Astrocyte (in vitro differentiated cells and primary cell): ENCODE measurements at places on chromosomes 5 and 9. TPM values are rescaled to one million over a fixed set of nuclear protein-coding genes. Genes with fewer than 3 reads are reported as not detected.

GRCh38 chr9:134055981-134056461 is 11.8 kb downstream of the BRD3 start:
- DNase-seq = peak; percentile 73

DNA sequence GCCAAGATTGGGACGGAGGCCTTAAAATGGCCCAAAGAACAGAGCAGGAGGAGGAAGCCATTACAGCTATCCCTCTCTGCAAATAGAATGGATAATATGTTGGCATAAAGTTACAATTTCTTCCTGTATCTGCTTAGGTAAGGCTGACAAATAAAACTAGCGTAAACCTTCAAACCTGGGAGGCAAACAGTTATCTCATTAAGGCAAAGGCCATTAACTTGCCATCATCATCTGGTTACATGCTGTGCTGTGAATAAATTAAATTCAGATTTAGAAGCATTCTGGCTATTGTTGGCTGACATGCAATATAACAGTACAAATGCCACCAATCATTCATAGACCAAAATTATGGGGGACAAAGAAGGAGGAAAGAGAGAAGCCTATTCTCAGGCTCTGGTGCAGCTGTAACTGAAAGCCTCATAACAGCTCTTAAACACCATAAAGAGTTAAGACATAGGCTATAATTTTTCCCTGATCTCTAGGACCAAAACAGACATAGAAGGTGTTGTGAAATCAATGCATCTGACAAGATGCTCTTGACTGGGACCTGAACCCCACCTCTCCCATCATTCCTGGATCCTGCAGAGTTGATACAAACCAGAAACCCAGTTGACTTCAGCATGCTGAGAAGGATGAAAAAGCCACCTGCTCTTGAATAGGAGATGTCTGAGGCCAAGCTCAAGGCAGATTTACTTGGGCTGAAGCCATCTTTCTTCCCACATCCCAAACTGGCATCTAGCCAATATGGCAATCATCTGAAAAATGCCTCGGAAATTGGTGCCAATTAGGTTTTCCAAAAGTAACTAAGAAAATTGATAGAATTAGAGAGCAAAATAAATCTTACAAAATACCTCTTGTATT is 62.5 kb downstream of the PLCXD3 start:
- no peak for DNase-seq

GRCh38 chr5:151139015-151139414 is 18.6 kb downstream of the ANXA6 start:
- DNase-seq = no peak

DNA sequence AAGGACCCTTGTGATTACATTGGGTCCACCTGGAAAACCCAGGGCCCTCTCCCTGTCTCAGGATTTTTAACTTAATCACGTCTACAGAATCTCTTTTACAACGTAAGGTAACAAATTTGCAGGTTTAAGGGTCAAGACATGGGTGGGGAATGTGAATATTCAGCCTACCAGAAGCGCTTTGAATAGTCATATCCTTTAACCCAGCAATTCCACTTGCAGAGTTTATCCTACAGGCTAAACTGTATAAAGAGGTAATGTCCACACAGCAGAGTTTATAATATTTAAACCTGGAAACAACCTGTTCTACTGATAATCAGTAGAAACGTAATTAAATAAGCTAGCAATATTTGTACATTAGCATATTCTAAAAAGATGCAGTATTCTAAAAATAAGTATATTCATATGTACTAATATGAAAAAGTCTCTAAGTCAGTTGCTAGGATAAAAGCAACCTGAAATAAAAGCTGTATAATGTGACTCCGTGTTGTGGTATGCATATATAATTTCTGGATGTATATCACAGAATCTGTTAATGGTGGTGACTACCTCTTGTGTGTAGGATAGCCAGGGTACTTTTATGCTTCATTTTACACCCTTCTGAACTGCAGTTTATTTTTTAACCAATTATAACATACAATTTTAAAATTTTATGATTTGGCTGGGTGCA is 14.1 kb upstream of the NIPAL4 start:
- DNase-seq = no peak

- peak; percentile 92 for DNase-seq
Measured at GRCh38 chr9:110742741-110743371, 74.3 kb downstream of the MUSK start.

GRCh38 chr5:1396293-1396816 is 48.9 kb downstream of the SLC6A3 start:
- no peak for DNase-seq

- DNase-seq = peak; percentile 87
Measured at GRCh38 chr9:98867429-98868168, 60.1 kb downstream of the GALNT12 start.

DNA sequence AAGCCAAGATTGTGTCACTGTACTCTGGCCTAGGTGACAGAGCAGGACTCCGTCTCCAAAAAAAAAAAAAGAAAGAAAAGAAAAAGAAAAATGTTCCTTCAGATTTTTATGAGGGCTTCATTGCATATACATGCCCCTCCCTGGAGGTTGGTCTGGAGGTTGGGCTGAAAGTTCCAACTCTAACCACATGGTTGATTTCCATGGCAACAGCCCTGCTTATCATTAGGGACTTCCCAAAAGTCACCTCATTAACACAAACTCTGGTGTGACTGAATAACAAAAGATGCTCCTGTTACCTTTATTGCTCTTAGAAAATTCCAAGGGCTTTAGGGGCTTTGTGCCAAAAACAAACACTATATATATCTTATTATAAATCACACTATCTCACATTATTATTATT is 113.8 kb downstream of the TMC1 start:
- DNase-seq = no peak

GRCh38 chr5:125199373-125199772 is 452.9 kb upstream of the ZNF608 start:
- DNase-seq = no peak

NR5A1 gene
- total RNA-seq = 0.26 TPM in 1 of 2 replicates, not detected in the other

ZNF658 gene
- 2.5 and 3.1 TPM in 2 replicates for total RNA-seq

KCNIP1 gene
- 0.45 and 0.60 TPM in 2 replicates for total RNA-seq

IQGAP2 gene
- total RNA-seq = 1.9 and 2.9 TPM in 2 replicates

ELOVL7 gene
- total RNA-seq = 0.72 and 1.0 TPM in 2 replicates

HRCT1 gene
- total RNA-seq = 0.39 and 0.62 TPM in 2 replicates
